ENCODE measurements at places on chromosomes 11 and 22.

- DNase-seq: no peak
Measured at GRCh38 chr11:114782650-114783310, 104.5 kb downstream of the NXPE2 start.

GRCh38 chr11:1508986-1509385 is 22.4 kb upstream of the MOB2 start:
- no peak for DNase-seq

GRCh38 chr22:46044621-46045458 is 67.9 kb upstream of the WNT7B start:
- DNase-seq: no peak

DNA sequence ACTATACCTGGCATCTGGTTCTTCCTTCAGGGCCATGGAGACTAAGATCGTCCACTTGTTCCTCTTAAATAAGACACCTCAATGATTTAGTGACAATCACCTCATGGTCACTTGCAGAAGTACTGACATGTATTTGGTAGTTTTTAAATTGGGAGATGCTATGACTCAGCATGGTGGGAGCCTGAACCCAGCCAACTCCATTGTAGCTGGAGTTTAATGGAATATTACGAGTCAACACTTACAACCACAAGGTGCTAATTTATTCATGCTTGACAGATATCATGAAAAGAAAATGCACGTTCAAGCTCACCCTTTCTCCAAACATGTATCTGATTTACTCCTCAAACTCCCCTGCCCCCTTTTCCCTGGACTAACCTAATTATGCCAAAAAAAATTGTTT is 16.6 kb upstream of the APOL3 start:
- no peak for DNase-seq

- no peak for DNase-seq
Measured at GRCh38 chr11:15194671-15195415, 80.1 kb downstream of the INSC start.

DNA sequence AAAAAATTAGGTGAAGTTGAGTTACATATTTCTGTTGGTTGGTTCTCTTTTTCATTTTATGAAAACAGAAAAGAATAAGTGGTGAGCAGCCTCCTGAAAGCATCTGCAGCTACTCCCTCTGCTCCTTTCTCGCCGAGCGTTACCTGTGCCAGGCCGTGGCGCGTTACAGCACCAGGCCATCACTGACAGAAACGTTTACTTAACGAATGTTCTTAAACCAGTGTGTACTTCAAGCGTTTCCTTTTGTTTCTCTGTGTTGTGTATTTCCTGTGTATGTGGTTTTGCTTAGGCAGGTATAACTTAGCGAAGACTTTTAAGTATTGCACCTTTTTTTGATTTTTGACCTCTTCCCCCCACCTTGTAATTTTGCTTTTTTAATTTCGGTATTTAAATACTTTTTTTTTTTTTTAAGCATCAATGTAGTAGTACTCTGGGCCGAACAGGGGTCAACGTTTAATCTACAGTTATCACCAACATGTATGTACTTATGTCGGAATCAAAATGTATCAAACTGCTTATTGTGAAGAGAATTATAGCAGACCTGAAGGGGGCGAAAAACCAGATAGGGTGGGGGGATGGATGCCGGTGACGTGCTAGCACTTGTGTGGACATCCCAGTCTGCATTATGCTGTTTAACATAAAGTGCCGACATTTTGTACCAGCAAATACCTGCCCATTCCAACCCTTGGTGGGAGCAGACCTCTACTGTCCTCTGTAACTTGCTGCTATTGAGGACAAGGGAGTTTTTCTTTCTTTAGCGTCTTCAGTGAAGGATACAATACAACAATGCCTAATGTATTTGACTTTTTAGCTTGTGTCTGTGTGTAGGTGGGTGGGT is 21.6 kb upstream of the ADSL start:
- no peak for DNase-seq

DNA sequence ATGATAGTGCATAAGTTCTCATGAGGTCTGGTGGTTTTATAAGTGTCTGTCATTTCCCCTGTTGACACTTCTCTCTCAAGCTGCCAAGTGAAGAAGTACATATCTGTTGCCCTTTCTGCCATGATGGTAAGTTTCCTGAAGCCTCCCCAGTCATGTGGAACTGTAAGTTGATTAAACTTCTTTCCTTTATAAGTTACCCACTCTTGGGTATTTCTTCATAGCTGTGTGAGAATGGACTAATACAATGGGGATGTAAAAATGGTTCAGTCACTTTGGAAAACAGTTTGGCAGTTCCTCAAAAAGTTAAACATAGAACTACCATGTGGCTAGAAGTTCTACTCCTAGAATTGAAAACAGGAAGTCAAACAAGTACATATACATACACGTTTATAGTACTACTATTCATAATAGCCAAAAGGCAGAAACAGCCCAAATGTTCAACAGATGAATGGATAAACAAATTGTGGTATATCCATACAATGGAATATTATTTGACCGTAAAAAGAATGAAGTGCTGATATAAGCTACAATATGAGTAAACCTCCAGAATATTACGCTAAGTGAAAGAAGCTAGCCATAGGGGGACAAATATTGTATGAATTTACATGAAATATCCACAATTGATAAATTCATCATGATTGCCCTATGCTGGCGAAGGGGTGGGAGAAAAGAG is 16.0 kb upstream of the DKK3 start:
- no peak for DNase-seq

GRCh38 chr11:86129740-86130540 is 61.1 kb upstream of the PICALM start:
- DNase-seq: no peak

- DNase-seq: no peak
Measured at GRCh38 chr11:108914211-108914610, 249.3 kb downstream of the DDX10 start.

DNA sequence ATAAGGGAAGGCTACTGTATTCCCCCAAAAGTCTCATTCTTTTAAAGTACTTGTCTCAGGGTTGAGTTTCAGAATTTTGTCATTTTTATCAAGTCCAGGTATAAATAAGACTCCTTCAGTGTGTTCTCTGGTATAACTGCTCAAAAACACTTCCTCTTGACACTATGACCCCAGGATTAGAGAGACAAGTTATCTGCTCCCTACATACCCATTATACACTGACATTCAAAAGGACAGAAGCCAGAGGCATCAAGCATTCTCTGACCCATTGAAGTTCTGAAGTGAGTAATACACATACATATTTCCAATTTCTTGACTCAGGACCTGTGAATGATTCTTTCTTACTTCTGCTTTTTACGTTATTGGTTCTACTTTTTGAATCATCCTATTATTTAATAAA is 447.8 kb upstream of the CNTN5 start:
- no peak for DNase-seq

DNA sequence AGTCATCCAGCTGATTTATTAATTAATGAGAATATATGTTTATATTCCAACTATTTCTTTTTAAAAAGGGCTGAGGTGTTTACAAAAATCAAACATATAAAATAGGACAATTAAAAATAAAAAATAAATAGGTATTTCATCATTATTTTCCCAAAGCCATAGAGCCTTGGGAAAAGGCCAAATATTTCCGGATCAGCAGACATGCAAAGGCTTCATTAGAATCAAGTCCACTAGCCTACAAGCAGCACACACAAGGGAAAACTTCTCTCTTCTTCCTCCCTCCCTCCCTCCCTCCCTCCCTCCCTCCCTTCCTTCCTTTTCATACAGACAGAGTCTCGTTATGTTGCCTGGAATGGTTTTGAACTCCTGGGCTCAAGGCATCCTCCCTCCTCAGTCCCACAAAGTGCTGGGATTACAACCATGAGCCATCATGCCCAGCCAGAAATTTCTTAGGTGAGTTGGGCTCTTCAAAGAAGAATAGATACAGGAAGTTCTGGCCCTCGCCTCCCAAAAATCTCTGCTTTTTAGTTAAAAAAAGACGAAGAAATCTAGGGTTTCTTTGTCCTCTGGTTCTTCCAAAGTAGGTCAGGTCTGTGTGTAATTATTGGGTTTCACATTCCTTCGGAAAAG is 121.2 kb downstream of the SIK3 start:
- no peak for DNase-seq

DNA sequence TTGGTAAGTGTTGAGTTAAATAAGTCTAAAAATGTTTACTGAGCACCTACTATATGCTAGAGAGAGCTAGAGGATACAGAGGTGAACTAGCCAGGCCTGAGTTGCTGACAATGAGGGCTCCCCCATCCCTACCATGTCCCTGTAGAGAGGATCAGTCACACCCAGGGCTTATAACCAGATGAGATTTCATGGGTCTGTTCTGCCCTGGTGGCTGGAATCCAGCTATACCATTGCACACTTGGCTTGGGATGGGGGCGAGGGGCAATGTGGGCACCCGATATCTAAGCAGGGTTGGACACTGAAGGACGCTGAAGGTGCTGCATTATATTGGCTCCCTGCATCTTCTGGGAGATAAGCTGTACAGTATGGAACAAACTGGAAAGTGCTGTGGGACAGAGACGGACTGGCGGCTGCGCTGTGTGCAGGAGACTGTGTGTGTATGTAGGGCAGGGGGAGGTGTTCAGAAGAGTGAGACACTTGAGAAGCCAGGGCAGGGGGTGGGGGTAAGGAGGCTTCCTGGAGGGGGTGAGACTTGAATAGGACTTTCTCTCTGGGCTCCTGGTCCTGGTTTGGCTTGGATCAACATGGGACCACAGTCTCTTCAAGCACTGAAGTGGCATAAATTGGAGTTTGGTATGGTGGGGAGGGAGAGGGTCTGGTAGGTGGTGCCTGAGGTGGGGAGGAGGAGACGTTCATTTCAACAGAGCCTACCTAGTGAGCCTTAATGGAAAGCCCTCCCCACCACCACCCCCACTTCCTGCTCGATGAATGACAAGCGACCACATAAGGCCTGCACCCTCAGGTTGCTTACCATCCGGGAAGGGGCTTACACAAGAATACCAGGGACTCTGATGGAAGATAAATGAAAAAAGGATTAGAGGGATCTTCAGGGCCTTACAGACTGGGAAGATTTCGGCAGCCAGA is 1.8 kb downstream of the CD82 start:
- DNase-seq: peak; percentile 60

GRCh38 chr11:77093056-77093891 is 9.4 kb upstream of the OMP start:
- no peak for DNase-seq

DNA sequence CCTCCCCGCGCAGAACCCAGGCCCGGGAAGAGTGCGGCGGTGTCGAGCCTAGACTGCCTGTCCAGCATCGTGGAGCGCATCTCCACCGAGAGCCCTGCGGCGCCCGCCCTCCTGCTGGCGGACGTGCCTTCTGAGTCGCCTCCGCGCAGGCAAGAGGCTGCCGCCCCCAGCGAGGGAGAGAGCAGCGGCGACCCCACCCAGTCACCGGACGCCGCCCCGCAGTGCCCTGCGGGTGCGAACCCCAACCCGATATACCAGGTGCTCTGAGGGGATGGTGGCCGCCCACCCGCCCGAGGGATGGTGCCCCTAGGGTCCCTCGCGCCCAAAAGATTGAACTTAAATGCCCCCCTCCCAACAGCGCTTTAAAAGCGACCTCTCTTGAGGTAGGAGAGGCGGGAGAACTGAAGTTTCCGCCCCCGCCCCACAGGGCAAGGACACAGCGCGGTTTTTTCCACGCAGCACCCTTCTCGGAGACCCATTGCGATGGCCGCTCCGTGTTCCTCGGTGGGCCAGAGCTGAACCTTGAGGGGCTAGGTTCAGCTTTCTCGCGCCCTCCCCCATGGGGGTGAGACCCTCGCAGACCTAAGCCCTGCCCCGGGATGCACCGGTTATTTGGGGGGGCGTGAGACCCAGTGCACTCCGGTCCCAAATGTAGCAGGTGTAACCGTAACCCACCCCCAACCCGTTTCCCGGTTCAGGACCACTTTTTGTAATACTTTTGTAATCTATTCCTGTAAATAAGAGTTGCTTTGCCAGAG is 2.0 kb downstream of the MYOD1 start:
- DNase-seq: no peak

DNA sequence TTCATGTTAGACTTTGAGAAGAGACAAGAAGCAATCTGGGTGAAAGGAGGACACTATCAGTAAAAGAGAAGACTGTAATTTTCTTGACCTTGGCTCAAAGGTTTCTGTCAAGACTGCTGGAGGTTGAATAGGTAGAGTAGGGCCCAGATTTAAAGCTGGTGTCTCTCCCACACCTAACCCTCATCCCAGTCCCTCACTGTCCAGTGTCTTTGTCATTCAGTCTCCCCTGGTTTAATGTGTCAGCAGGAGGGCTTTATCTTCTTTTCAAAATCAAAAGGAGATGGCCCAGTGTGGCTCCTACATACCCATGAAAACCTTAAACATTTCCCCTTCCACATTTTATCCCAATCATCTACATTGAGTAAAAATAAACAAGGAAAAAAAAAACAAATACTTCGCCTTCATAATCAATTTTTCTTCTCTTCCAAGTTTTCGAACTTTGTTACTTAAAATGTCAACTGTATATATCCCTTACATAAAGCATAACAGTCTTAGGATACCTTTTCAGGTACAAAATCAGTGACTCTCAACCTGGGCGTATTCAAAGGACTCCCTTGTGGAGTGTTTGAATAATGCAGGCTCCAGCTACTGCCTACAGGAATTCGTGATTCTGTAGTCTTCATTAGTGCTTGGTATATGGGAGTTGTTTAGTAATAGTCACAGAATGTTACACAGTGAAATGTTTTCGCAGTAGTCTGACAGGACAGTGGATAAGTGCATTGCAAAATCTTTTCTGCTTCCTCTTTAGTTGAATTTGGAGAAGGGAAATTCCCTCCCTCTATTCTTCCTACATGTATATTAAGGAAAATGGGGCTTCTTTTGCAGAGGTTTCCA is 87.2 kb downstream of the FAT3 start:
- no peak for DNase-seq

GRCh38 chr11:113698515-113698914 is 7.6 kb downstream of the TMPRSS5 start:
- no peak for DNase-seq

DNA sequence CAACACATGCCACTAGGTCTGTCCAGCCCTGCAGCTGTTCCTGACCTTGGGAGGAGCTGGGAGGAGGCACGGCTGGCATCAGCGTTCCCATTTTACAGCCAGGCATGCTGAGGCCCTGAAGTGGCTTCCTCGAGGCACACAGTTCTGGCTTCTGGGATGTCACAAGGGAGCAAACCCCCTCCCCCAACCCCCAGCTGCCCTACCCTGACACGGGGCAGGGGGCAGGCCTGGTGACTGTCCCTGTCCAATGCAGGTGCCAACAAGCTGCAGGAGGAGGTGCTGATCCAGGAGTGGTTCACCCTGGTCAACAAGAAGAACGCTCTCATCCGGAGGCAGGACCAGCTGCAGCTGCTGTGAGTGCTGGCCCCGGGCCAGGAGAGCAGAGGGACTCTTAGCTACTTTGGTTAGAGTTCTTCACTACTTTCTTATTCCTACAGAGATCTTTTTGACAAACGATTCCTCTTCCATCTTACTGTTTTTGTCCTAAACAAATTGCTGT is 5.3 kb downstream of the KCNK7 start:
- no peak for DNase-seq

GRCh38 chr22:39700565-39700964 is 130.0 kb downstream of the CACNA1I start:
- DNase-seq: no peak

Data from stimulated activated CD8-positive, alpha-beta memory T cell treated with anti-CD3 and anti-CD28 coated beads, Interleukin-7, amount 100 ng/mL, for 4 hours (primary cell).